ENCODE measurements at places on chromosomes 11 and 22.

DNA sequence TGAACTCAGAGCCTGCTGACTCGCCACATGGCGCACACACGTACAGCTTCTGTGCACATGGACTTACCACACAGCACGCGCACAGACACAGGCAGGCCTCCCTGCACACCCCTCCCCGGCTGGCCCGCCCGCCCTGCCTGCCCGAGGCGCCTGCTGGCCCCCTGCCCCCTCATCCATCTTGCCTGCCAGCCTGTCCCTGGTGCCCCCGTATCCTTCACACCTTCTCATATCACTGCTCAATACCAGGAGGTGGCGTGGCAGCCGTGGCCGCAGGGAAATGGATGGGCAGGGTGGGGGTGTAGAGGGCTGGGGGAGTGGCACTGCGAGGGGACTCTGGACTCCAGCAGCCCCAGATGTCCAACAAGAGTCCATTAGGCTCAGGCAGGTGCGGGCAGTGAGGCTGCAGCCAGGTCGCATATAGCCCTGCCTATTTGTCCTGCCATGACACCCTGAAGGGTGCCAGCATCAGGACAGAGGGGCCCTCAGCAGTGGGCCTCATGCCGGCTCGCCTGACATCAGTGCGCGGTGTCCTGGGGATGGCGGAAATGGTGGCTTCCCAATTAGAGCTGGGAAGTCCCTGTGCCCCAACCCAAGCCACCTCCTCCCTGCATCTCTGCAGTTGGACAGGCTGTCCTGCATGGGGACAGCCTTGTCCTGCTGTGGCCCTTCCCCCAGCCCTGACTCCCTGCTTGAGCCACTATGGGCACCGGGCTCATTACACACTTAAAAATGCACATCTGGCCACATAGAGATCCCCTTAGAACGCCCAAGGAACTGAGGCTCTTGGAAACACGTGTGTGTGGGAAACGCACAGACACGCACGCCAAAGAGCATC, 2.0 kb upstream of the TBX10 start:
- DNase-seq, result no peak

GRCh38 chr11:59753650-59754493, 1.3 kb upstream of the STX3 start:
- DNase-seq, result peak; percentile 72

DNA sequence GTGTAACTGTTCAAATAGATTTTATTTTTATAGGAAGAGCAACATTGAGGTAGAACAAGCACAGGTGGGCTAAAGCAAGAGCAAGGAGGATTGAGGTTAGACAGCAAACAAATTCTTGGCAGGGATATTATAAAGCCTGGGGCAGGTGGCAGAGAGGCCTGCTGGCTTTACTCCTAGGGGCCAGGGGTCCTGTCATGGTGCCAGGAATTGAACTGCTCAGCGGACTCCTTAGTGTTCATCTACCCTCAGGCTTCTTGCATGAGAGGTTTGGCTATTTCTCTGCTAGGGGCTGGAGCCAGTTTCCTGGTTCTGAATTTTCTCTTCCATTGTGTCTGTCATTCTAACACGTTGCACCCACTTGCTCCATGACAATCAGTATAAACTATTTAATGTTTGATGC, 217.2 kb upstream of the NCAM1 start:
- DNase-seq, result no peak

- DNase-seq, result no peak
Observed at GRCh38 chr11:70296681-70297080, 26.2 kb downstream of the PPFIA1 start.

DNA sequence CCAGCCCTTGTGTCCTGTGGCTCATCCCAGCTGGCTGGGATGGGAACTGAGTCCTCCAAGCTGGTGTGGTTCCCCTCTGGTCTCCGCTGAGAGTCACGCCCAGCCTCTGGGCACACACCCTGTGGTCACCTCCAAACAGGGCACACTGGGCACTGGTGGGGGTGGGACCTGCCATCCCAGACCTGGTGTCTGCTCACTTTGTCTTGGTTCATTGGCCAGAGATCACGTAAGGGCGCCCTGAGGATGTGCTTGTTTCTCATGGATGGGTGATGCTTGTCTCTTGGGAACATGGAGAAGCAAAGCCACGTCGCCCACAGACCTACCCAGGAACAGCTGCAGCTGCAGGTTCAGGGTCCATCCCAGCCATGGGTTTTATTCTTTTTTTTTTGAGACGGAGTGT, 43.1 kb downstream of the LRP5 start:
- DNase-seq, result no peak

DNA sequence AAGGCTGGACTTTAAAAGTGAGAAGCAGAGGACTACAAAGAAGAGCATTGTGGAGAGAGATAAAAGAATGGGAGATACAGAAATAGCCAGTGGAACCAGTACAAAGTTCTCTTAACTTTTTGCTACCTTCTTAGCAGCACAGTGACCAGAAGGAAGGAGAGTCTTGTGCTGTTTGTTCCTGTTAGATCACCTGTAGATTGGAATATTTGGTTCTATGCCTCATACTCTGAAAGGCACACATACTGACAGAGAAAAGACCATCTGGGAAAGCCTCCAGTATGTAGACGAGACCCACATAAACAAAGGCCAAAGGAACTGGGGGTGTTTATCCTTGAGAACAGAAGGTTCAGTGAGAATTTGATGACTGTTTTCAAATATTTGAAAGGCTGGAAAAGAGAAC, 18.7 kb downstream of the RNF141 start:
- no peak for DNase-seq

DNA sequence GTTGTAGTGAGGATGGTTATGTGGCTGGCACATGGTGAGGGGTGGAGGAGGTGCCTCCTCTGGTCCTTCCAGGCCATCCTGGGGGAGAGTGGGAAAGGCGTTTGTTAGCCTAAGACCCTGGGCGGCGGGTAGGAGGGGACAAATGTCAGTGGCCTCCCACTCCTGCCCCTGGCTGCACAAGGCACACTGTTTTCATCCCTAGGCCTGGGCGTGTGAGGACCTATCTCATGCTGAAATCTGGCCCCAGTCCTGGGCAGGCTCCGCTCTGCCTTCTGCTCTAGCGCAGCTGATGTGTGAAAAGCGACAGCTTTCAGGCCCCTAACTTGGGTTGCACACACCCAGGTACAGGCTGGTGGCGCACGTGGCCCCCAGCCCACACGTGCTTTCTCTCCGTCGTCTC, 32.1 kb downstream of the DAGLA start:
- DNase-seq, result no peak

- peak; percentile 53 for DNase-seq
Observed at GRCh38 chr11:57458410-57459163, 1.7 kb upstream of the RTN4RL2 start.

- no peak for DNase-seq
Observed at GRCh38 chr22:45318558-45319323, 9.0 kb downstream of the FAM118A start.

DNA sequence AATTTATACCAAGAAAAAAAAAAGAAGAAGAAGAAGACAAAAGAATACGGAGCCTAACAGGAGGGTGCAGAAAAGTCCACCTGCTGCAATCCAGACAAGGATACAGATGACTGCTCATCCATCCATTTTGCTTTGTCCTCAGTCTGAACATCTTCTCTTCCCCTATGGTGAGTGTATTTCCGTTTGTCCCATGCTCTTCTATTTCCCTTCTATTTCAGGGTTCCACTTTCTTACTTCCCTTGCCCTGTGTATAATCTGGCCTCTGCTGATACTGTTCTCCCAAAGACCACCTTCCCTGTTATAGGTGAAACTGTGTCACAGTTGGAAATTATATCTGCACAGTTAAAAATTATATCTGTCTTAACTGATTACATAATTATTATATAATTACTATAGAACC, 48.7 kb upstream of the USP47 start:
- no peak for DNase-seq

- no peak for DNase-seq
Observed at GRCh38 chr11:93741882-93742226, 382 bp downstream of the C11orf54 start.

DNA sequence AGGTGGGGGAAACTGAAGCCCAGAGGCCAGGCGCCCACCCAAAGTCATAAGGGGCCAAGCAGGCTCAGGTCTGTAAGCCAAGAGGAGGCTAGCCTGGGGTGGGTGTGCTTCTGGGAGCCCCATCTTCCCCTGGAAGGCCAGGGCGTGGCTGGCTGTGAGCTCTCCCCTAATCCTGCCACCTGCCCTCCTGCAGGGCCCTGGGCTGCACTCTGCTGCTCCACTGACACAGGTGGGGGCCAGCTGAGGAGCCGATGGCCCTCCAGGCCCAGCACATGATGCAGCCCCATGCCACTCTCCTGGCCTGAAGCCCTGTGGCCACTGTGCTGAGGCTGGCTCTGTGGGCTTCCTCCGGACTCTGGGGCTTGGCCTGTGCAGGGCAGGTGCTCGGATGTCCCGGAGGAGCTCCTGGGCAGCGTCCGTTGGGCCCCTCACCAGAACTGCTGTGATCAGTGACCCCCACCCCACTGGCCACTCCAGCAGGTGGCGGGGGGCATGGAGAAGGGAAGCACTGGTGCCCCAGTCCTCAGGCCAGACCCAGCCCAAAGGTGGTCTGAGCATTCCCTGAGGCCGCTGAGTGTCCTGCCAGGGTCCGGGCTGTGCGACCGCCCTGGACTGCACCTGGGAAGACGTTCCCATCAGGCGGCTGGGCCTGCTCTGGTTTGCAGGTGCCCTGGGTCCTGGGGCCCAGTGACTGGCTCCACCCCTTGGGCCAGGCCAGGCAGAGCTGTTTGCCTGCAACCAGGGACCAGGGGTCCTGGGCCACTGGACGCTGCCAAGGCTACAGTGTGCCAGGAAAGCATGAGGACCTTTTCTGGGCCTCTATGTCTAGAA, 8.5 kb downstream of the PIM3 start:
- no peak for DNase-seq

- DNase-seq, result no peak
Observed at GRCh38 chr22:22935056-22935545, 47.5 kb downstream of the IGLL5 start.

DNA sequence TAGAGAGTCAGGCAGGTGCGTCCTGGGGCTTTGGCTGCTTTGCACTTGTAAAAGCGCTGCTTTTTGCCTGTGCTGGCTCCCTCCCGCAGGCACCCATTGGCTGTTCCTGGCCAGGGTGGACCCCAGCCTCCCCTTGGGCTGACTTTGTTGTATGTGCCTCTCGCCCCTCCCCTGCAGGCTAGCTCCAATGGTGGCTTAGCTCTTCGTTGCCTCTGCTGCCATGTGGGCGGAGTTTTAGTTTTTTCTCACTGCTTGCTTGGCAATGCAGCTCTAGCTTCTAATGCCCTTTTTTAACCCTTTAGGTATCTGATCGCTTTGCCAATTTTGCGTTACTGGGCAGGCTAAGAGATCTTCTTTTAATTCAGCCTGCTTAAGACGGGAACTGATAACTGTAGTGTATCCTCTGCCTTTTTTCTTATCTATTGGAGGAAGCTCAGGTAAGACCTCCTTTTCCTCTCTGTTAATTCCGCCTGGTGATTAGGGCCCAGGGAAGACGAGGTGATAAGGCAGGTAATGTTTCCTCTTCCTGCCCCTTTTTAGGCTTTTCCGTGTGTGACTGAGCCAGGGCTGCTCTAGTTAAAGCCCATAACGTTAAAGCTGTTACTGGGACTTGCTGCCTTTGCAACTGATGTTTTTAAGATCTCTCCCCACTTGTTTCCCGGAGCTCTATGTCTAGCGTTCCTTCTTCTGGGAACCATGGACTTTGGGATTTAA, 11.7 kb upstream of the GLYATL1 start:
- no peak for DNase-seq

DNA sequence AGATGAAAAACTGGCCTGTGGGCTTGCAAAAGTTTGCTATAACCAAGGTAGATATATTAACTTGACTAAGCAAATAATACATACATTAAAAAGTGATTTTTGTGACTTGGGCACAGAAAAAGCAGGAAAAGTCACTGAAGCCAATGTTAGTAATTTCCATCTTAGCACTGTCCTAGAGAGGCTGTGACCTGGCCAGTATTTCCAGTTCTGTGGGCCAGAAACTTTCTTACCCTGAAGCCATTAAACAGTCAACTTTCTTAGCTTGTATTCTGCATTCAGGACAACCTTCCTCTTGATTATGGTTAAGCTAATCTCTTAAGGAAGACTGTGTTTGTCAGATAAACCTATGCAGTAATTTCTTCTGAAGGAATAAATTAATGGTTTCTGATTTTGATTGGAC, 22.3 kb upstream of the SLC36A4 start:
- no peak for DNase-seq

- no peak for DNase-seq
Observed at GRCh38 chr11:96899971-96900370, 510.2 kb downstream of the JRKL start.

- DNase-seq, result no peak
Observed at GRCh38 chr11:1435820-1436467, 46.2 kb downstream of the BRSK2 start.

- DNase-seq, result no peak
Observed at GRCh38 chr22:36343720-36344105, 44.1 kb downstream of the MYH9 start.

DNA sequence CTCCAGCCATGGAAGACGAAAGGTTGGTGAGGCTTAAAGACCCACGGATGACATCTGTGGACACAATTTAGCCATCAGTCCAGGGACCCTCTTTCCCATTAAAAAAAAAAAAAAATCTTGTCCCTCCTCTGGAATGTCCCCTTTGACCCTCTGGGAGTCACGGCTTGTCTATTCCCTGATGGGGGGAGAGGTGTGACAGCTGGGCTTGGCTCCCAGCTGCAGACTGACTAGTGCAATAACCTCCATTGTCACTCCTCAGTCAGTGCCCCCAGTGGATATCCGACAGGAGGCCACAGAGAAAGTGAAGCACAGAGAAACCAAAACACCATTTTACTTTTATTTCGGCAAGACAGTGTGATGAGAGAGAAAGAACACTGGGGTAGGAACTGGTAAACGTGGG, 2.7 kb upstream of the VSIG2 start:
- DNase-seq, result no peak

DNA sequence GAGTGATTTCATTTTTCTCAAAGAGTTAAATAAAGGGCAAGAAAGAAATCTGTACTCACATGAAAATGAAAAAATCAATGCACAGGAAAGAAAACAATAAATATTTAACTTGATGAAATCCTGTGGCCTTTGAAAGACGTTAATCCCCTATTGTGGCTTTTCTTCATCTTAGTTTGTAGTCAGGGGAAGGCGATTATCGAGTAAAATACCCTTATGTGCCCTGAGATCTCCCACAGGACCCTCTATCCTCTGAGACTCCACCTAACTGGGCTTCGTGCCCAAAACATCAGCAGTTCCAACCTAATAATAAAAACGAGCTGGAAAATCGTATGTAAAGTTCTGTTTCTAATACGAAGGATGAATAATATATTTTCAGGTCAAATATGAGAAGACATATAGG, 208.2 kb upstream of the ZC3H12C start:
- DNase-seq, result no peak

DNA sequence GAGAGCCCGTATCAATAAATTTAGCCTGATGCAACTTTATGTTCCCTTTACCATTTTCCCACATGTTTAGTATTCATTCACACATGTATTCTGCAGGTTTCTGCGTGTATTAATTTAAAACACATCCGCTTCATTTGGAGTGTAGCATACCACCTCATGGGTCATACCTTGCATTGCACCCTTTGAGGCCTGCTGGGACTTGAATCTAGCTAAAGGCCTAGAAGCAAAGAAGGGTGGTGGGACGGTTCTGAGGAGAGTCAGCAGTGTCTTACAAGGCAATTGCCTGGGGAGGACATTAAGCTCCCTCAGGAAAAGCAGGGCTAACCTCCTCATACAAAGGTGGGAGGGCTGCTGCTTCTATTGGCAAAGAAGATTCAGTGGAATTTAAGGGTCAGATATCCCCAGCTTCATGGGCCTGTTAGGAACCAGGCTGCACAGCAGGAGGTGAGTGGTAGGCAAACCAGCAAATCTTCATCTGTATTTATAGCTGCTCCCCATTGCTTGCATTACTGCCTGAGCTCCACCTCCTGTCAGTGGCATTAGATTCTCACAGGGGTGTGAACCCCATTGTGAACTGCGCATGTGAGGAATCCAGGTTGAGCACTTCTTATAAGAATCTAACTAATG, 15.9 kb upstream of the SNX19 start:
- DNase-seq, result no peak

GRCh38 chr11:123086305-123086704, 24.4 kb upstream of the HSPA8 start:
- no peak for DNase-seq

Data from activated T-cell treated with anti-CD3 and anti-CD28 coated beads for 48 hours (primary cell).